ENCODE measurements at places on chromosomes 2 and 18.

GRCh38 chr2:104889291-104889959 is 35.5 kb downstream of the POU3F3 start:
- no peak for DNase-seq

DNA sequence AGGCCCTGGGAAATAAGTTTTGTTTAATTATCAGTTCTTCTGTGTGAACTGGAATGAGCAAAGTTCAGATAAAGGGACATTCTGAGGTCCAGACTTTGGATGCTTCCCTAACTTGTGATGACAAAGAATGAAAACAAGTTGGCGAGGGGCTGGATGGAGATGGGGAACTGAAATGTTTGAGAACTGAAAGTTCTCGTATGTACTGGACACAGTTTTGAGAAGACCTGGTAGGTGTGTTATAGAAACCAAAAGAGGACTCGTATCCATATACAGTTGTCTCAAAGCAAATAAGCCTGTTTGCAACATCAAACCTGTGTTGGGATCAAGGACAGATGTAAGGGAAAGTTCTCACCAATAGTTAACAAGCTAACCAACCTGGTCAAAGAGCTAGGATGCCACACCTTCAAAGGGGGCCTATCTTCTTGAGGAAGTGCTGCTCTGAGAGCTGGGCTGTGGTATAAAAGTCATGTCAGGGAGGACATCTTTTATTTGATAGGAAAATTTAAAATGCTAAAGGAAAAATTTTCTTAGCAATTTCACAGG is at the start of gene UPP2:
TSS of gene UPP2 (plus strand) at position 493 of the 543 bp plus-strand sequence. CDS start 188 bp downstream, outside the sequence.
- DNase-seq, result no peak

- no peak for DNase-seq
These were observed 33.6 kb upstream of the DOK6 start for GRCh38 chr18:69367104-69367503.

DNA sequence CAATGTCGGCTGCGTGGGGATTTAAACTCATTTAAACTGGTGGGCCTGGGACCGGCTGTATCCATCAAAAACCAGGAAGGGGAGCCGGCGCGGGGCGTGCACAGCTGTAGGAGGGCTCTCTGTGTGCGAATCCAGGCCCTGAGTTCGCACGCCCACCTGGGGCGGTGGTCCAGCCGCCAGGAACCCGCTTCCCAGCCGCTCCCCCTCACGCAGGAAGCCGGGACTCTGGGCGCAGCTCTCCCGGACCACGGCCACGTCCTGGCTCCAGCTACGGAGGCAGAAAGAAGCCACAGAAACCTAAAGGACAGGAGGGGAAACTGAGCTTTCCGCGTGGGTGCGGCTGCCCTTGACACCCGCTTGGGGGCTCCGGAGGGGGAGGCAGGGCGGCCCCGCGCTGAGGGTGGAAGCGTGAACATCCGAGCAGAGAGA is 80.6 kb downstream of the GFPT1 start:
- DNase-seq, result peak; percentile 60

GRCh38 chr2:148909114-148909513 is 34.1 kb downstream of the KIF5C start:
- no peak for DNase-seq

- DNase-seq, result no peak
These were observed 121.7 kb downstream of the INO80D start for GRCh38 chr2:205964111-205964761.

GRCh38 chr2:13335862-13336535 is 619.3 kb downstream of the TRIB2 start:
- DNase-seq, result no peak

Measured in eye (tissue), 1 donor.